Activated CD4-positive, alpha-beta T cell treated with anti-CD3 and anti-CD28 coated beads, Interleukin-2, amount 50 U/mL, for 48 hours (primary cell): ENCODE measurements at places on chromosomes 12 and 14.
A peak's percentile ranks its signal among the peaks of the same experiment; 100 is the strongest.

- no peak for DNase-seq
Observed at GRCh38 chr12:118743896-118744700, 237.2 kb upstream of the SRRM4 start.

GRCh38 chr12:95528431-95528830, 22.8 kb downstream of the USP44 start:
- DNase-seq, result no peak

DNA sequence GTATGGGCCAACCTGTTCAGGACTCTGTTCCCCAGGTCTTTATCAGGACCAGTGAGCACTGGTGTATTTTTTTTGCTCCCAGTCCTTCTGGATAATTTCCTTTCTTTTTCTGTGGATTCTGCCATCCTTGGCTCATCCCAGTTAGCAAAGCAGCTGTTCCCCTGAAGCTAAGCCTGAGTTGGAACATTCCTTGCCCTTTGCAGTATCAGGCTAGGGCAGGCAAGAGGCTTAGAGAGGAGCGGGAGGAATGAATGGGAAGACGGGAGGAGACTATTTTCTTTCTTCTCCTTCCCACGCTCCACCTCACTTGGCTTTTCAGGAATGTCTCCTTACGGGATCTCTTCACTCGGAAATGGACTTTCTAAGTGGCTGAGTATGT, 29.2 kb downstream of the ERG28 start:
- DNase-seq, result no peak

DNA sequence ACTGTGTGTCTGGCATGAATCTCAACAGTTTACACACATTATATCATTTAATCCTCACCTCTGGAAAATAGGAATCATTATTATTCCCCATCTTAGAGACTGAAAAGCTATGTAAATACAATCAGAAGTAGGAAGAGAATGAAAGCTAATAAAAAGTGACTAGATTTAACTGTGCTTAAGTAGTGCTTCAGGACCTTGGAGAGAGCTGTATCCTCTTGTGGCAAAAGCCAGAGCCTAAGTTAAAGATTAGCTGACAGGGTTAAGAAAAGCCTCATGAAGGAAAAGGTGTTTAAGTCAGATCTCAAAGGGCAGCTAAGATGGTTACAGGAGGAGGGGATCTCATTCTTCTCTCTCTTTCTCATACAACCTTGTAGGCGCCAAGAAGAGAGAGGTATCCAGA, 65.3 kb upstream of the TMEM233 start:
- DNase-seq, result no peak

DNA sequence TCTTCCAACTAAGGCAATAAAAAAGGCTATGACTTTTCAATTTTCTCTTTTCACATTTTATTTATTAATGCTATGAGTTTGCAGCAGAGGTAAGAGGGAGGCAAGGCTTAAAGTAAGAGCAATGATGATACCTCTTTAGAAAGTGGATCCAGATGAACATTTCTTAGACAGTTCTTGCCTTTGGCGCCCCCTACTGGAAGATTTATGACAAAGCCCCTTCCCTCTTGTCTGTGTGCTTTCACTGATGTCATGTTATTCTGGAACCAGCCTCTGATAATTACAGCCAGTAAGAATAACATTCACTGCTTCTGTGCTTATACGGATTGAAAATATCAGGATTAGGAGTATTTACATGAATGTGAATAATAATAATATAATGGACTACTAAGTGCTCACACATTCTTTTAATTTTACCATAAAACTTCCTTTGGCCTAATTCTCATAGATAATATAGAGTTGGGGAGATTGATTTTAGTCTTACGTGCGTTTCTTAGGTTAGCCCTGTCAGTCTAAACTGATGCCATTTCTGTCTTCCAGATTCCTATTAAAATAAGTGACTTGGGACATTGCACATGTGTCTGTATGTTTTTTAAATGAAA, 1929.9 kb upstream of the SEL1L start:
- peak; percentile 8 for DNase-seq

DNA sequence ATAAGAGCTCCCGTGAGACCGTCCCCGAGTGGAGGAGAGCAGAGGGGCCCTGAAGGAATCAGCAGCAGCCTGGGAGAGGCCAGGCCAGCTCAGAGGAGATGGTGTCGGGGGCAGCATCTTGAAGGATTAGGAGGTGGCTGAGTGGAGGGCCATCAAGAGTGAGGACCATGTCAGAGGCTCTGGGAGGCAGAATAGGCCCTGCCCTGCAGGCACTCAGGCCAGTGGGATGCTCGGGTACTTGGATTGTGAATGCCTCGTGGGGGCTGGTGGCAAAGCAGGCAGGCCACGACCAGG, 47.7 kb downstream of the IL31 start:
- DNase-seq, result no peak

- no peak for DNase-seq
Observed at GRCh38 chr12:113241191-113242025, 20.1 kb downstream of the TPCN1 start.
